ENCODE measurements at places on chromosomes 16 and 17. TPM values are rescaled to one million over a fixed set of nuclear protein-coding genes. Genes with fewer than 3 reads are reported as not detected.
A peak's percentile ranks its signal among the peaks of the same experiment; 100 is the strongest.

DNA sequence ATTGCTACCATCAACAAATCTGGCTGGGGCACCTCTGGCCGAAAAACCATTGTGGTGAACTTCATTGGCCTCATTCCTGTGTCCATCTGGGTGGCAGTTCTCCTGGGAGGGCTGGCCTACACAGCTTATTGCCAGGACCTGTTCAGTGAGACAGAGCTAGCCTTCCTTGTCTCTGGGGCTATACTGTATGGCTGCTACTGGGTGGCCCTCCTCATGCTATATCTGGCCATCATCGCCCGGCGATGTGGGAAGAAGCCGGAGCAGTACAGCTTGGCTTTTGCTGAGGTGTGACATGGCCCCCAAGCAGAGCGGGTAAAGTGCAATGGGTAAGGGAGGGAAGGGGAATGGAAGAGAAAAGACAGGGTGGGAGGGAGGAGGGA is 9.5 kb downstream of the HAS3 start:
- H3K4me3 ChIP-seq: no peak overlapping the region
- H3K4me1 ChIP-seq: no peaks in the 10 kb centered on the region

DNA sequence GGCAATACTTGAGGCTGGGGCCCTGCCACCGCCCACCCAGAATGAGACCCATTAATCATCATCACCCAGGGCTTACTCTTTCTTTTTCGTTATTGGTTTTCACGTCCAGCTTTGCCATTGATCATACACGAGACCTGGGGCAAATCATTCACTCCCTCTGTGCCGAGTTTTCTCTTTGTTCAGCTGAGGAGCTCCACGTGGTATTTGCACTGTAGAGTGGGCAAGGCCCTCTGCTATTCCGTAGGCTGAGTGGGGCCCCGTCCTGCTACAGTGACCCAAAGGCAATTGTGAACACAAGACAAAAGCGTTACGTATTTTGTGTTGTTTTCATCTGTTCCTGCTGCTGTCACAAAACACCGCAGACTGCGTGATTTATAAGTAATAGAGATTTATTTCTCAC is 23.6 kb upstream of the CBX2 start:
- H3K4me1 ChIP-seq: no peaks in the 10 kb centered on the region
- H3K4me3 ChIP-seq: no peak overlapping the region
- H3K36me3 ChIP-seq: no peaks in the 10 kb centered on the region
- no peak for DNase-seq

GRCh38 chr16:30063278-30063892 is 2.2 kb upstream of the ALDOA start:
- peaks cover 8% of the 10 kb centered on the region for H3K4me1 ChIP-seq
- no peaks in the 10 kb centered on the region for H3K27me3 ChIP-seq
- DNase-seq: no peak
- H3K36me3 ChIP-seq: peaks cover 3% of the 10 kb centered on the region

GRCh38 chr17:378068-378467 is 25.5 kb upstream of the RPH3AL start:
- peaks cover 12% of the 10 kb centered on the region for H3K4me1 ChIP-seq
- DNase-seq: no peak
- no peaks in the 10 kb centered on the region for H3K27me3 ChIP-seq
- H3K36me3 ChIP-seq: no peaks in the 10 kb centered on the region

DNA sequence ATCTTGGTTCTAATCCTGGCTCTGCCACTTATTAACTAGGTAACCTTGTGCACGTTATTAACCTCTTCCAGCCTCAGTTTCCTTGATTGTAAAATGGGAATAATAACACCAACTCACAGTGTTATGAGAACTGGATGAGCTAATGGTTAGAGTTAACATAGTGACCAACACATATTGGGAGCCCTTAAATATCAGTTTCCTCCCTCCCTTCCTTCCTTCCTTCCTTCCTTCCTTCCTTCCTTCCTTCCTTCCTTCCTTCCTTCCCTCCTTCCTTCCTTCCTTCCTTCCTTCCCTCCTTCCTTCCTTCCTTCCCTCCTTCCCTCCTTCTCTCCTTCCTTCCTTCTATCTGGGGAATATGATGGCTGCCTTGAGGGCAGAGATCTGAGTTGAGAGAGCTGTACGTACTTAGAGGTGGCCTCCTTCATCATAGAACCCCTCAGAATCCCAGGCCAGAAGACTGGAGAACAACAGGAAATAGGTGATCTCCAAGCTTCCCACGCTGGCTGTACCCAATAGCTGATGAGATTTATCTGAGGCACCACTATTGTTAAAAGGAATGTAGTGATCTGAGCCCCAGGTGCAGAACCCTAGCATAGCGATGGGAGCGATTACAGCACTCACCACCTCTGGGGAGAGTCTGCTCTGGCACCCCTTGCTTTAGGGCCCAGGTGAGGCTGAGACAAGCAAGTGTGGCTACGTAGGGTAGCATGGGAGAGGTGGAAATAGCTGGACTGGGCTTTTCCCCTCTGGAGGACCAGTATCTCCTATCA is 26.2 kb downstream of the CCR7 start:
- no peaks in the 10 kb centered on the region for H3K36me3 ChIP-seq
- no peak for DNase-seq
- no peak overlapping the region for H3K4me3 ChIP-seq
- H3K4me1 ChIP-seq: no peaks in the 10 kb centered on the region
- H3K27ac ChIP-seq: no peak overlapping the region

DNA sequence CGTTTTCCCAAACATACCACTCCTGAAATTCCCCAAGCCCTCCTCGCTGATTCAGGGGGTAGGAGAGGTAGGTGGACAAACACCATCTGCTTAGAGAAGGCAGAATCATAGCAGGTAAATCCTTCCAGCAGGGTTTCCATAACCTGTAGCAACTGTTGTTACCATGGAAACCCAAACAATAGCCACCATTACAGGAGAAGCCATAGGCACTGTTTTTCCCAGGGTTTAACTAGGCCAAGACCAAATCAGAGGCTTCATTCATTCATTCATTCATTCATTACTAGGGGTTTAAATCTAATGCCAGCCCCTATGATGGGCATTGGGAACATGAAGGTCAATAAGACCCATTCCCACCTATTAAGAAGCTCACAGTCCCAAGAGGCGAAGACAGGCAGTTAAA is 25.5 kb upstream of the CIITA start:
- H3K4me1 ChIP-seq: no peaks in the 10 kb centered on the region
- DNase-seq: no peak
- H3K27me3 ChIP-seq: no peaks in the 10 kb centered on the region
- H3K27ac ChIP-seq: no peak overlapping the region
- H3K36me3 ChIP-seq: no peaks in the 10 kb centered on the region

GRCh38 chr16:24509536-24509935 is 29.8 kb upstream of the RBBP6 start:
- 0 out of 2 replicates have a peak, but pooled peaks cover 1% of the 10 kb centered on the region for H3K4me1 ChIP-seq
- no peaks in the 10 kb centered on the region for H3K36me3 ChIP-seq
- no peaks in the 10 kb centered on the region for H3K27me3 ChIP-seq
- no peak for DNase-seq
- no peak overlapping the region for H3K27ac ChIP-seq

DNA sequence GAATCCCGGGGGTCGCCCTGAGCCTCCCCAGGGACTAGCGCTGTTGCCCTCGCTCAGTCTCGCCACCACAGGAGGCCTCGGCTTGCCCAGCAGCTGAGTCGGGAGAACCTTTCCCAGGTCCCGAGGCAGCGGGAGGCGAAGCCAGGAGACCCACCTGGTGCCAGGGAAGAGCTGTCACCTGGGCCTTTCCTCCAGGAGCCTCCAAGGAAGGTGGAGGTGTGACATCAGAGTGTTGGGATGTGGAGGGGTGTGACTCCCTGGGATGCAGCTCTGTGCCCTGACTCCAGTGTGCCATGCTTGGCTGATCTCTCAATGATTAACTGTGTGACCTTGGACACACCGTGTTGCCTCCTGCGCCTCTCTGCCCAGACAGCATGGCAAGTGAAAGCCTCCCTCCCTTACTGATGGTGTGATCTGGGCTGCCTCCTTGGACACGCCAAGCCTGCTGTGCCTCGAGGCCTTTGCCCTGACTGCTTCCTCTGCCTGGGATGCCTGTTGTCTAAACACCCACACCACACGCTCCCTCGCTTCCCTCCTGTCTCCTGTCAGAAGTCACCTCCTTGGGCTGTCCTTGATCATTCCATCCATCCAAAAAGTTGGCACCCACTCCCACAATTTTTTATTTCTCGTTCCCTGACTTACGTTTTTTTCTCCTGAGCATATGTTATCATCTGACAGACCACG is 88.0 kb downstream of the CMIP start:
- peaks cover 33% of the 10 kb centered on the region for H3K4me1 ChIP-seq
- no peaks in the 10 kb centered on the region for H3K36me3 ChIP-seq
- no peak for DNase-seq
- no peak overlapping the region for H3K4me3 ChIP-seq
- peak overlapping the region; percentile 92 for H3K27ac ChIP-seq

DNA sequence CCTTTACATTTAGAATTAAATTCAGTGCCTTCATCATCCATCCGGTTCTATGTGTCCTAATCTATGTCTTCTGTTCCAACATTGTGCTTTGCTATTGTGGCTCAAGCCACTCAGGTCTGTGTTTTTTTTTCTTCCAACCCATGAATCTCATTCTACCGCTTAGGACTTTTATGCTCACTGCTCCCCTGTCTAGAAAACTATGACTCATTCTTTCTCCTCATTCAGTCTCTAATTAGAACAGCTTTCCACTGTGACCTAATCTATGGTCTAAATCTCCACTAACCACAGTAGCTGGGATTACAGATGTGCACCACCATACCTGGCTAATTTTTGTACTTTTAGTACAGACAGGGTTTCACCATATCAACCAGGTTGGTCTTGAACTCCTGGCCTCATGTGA is 418.7 kb downstream of the KCNJ2 start:
- H3K4me1 ChIP-seq: no peaks in the 10 kb centered on the region
- no peak for DNase-seq
- no peaks in the 10 kb centered on the region for H3K27me3 ChIP-seq
- H3K36me3 ChIP-seq: no peaks in the 10 kb centered on the region
- H3K4me3 ChIP-seq: no peak overlapping the region

GRCh38 chr16:68762996-68763756 is 26.1 kb downstream of the CDH1 start:
- no peaks in the 10 kb centered on the region for H3K27me3 ChIP-seq
- H3K36me3 ChIP-seq: peaks cover 8% of the 10 kb centered on the region
- H3K27ac ChIP-seq: peak overlapping the region; percentile 56
- H3K4me3 ChIP-seq: no peak overlapping the region

- H3K4me3 ChIP-seq: no peak overlapping the region
- no peaks in the 10 kb centered on the region for H3K4me1 ChIP-seq
- peaks cover 5% of the 10 kb centered on the region for H3K36me3 ChIP-seq
- H3K27me3 ChIP-seq: no peaks in the 10 kb centered on the region
- H3K27ac ChIP-seq: no peak overlapping the region
Observed at GRCh38 chr16:75614066-75614897, 8.8 kb downstream of the ADAT1 start.

- no peaks in the 10 kb centered on the region for H3K4me1 ChIP-seq
- no peak for DNase-seq
- no peak overlapping the region for H3K27ac ChIP-seq
Observed at GRCh38 chr16:77396461-77396860, 38.4 kb downstream of the ADAMTS18 start.

DNA sequence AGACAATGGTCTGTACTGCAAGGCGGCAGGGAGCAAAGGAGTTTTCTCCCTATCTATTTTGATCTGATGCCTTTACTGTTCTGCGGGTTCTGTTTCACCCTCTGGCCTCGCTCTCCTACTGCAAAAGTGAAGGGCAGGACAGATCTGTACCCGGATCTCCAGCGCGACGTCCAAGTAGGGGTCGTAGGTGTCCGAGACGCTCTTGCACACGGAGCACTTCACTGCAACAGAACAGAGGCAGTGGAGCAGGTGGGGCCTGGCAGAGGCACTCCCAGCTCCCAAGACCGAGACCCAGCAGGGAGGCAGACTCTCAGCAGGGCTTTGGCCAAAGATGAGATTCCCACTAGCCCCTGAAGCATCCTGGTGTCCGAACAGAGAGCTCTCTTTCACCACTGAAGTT is 19.8 kb downstream of the USP36 start:
- no peak overlapping the region for H3K4me3 ChIP-seq
- no peaks in the 10 kb centered on the region for H3K27me3 ChIP-seq
- H3K4me1 ChIP-seq: no peaks in the 10 kb centered on the region
- H3K27ac ChIP-seq: no peak overlapping the region

GRCh38 chr17:46958041-46958591 is 20.9 kb downstream of the RPRML start:
- no peaks in the 10 kb centered on the region for H3K4me1 ChIP-seq
- no peaks in the 10 kb centered on the region for H3K36me3 ChIP-seq
- H3K27me3 ChIP-seq: no peaks in the 10 kb centered on the region
- H3K4me3 ChIP-seq: no peak overlapping the region
- H3K27ac ChIP-seq: no peak overlapping the region
- no peak for DNase-seq

DNA sequence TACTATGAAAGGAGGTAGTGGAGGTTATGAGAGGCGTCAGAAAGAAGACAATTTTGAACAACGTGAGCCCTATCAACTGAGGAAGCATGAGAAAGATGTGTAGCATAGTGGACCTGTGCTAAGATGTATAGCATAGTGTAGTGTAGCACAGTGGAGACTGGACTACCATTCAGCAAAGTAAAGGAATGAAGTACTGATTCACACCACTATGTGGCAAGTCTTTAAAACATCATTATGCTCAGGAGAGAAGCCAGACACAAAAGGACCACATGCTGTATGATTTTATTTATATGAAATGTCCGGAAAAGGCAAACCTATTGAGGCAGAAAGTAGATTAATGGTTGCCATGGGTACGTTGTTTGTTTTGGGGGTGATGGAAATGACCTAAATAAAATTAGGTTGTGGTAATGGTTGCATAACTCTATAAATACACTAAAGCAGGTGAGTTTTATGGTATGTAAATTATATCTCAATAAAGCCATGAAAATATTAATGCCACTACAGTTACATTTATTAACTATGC is 20.4 kb upstream of the XYLT1 start:
- no peak overlapping the region for H3K27ac ChIP-seq
- H3K4me1 ChIP-seq: peaks cover 21% of the 10 kb centered on the region
- no peak for DNase-seq

DNA sequence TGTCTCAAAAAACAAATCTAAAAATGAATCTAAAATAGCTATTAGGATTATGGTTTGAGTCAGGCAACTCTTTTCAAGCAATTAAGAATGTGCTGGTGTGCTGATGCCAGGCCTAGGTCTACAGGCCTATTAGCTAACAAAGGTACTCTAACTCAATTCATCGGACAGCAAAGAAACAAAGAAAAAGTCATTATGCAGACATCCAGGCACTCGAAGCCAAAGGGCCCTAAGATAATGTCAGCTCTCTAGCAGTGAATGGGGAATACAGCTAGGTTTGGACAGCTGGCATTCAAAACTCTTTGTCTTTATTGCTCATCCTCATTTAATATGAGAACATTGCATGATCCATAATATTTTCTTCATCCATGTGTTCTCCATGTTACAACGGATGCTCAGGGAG is 108.5 kb downstream of the TMEM114 start:
- H3K4me3 ChIP-seq: no peak overlapping the region
- no peak for DNase-seq

FN3K gene
- total RNA-seq: 55.7 TPM

NDRG4 gene
- 6.7 TPM for total RNA-seq

Data from Caco-2 (cell line).